ENCODE measurements at places on chromosomes 2 and 18.

DNA sequence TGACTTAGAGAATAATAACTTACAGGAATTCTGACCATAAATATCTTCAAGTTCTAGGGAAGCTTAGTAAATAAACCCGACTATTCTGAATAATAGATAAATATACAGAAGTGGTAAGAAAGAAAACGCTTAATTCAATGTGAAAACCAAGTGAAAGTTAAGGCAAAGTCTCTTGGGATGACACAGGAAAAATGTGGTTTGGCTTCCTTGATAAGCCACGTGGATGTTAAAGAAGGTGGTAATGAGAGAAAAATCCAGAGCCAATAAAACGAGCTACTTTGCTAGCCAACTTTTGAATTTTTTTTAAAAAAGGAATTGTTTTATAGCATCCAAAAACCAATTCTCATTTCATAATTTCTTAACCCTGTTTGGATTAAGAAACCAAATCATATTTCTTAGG is 166.2 kb upstream of the VRK2 start:
- no peak for DNase-seq

- DNase-seq = no peak
Observed at GRCh38 chr2:177478029-177478428, 85.5 kb downstream of the AGPS start.

DNA sequence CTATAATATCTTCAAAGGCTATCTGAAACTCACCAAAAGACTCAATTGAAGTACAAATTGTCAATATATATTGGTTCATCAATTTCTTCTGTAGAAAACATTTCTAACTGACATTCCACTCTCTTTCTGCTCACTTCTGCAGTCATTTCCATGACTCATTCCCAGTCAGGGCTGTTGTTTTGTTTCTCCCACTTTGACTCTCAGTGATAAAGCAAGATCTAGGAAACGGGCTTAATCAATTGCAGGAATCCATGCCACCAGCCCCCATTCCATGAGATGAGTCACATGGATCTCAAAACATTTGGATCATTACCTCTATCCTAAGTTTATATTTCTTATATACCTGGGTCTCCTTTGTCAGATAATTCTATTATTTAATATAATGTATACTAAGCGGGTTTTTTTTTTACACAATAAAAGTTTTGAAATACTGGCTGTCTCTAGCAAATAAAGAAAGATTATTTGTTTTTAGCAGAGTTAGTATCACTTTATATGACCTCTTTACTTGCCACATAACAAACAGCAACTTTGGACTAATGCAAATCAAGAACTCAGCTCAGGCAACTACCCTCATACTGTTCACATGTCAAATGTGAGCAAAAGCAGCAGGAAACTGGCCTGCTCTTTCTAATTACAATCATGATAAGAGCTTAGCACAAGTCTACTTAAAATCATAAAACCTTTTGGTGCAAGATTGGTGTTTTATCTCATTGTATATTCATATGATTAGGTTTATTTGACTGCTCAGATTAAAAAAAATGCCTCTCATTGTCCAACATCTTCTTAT is 251.1 kb upstream of the PIK3C3 start:
- no peak for DNase-seq

- DNase-seq = no peak
Observed at GRCh38 chr2:236075802-236076201, 92.4 kb downstream of the GBX2 start.

DNA sequence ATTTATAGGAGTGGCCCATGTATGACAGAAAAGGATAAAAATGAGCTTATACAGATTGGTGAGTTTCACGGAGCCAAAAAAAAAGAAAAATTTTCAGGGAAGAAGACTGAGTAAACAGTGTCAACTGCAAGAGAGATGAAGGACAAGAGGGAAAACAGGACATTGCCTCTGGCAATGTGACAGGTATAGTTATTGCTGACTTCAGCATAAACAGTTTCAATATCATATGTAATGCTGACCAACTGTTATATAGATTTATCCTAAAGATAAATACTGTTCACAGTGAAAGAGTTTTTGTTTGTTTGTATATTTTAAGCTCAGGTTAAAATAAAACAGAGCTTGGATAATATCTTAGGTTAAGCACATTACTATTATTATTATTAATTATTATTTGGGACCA is 98.0 kb upstream of the FSIP2 start:
- DNase-seq = no peak

DNA sequence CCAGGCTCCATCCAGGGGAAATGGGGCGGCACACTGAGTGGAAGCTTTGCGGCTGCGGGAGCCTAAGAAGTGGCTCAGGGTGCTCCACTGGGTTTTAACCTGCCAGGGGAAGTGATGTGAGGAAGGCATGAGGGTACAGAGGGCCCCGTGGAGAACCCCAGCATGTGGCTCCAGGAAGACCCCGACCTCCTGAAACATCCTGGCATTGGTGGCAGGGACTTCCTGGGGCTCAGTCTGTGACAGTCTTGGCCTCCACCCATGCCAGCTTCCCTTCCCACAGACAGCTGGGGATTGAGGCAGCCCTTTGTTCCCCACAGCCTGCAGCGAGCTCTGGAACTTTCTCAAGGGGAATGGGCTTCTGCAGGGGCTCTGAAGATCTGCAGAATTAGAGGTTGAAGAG is 146.6 kb downstream of the TNS1 start:
- DNase-seq = no peak

GRCh38 chr2:150532879-150533278 is 45.4 kb upstream of the RND3 start:
- DNase-seq = no peak

DNA sequence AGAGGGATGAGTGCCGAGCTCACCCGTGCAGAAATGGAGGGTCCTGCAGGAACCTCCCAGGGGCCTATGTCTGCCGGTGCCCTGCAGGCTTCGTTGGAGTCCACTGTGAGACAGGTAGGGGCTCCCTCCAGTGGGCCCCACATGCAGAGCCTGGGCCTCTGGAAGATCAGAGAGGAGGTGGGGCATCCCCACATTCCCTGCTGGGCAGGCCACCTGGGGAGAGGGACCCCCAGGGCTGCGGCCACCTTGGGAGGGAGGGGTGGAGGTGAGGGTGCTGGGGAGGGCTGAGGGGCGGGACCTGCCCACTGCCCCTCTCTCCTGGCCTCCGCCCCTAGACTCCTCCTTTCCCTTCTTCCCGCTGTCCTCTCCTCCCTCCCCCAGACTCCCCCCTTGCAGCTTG is 38.5 kb downstream of the MTERF4 start:
- no peak for DNase-seq

DNA sequence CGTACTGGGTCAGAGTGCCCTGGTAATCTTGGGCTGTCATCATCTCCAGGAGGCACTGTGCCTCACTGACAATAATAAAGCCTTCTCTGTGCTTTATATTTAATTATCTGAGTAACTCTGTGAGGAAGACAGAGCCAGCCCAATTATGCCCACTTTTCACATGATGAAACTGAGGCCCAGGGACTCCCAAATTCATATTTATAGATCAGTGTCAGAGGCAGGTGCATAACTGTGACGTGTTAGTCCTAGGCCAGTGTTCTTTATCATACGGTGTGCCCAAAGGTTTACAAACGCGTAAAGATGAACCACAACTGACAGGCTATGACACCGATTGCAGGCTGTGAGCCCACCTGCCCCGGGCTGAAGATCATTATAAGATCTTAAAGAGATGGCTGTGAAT is 65.4 kb downstream of the XDH start:
- no peak for DNase-seq

GRCh38 chr18:21451851-21452250 is 148.7 kb downstream of the ESCO1 start:
- no peak for DNase-seq

All from omental fat pad (tissue), 4 donors.